SJSA1 (cell line): ENCODE measurements at places on chromosomes 5 and 9. TPM values are rescaled to one million over a fixed set of nuclear protein-coding genes. Genes with fewer than 3 reads are reported as not detected.

DNA sequence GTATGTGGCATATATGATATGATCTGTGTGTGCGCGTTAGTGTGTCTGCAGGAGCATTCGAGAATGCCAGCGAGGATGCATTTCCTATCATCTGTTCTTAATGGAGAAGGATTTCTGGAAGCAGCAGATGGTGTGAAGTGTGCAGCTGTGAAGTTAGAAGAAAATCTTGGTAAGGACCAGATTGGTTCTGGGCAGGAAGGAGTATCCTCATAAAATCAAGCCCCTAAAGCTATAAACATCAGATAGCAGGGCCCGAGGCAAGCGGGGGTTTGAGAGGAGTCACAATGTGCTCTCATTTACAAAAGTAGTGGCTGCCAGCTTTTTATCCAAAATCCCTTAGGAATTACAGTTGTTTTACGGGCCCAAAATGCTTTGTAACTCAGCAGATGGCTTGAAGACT, 40.0 kb downstream of the DAPK1 start:
- DNase-seq = no peak

The TOR4A gene
- total RNA-seq = 9.7 and 10.9 TPM in 2 replicates

- DNase-seq = no peak
Observed at GRCh38 chr9:104073770-104074133, 20.4 kb upstream of the SMC2 start.

DNA sequence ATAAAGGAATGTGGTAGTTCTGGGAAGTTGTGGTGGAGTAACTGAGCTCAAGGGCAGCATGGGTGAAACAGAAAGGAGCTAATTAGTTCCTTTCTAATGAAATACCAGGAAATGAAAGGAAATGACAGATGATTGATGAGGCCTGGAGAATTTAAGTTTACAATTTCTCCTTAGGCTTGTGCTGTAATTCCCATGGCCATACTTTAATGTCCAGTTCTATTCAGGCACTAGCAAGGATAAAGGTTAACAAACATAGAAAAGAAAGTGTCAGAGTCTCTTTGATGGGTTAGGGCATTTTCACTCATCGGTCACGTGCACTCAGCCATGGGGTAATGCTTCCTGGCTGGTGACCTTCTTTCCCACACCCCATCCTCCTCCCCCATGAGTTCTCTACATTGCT, 70.3 kb downstream of the CTSL start:
- no peak for DNase-seq

The SPATA31C1 gene
- total RNA-seq = not detected in 2 replicates

The ALDOB gene
- not detected in 2 replicates for total RNA-seq

- DNase-seq = no peak
Observed at GRCh38 chr9:83625178-83625577, 2.2 kb downstream of the IDNK start.

GRCh38 chr5:10320793-10321192, 13.1 kb upstream of the CMBL start:
- DNase-seq = no peak

DNA sequence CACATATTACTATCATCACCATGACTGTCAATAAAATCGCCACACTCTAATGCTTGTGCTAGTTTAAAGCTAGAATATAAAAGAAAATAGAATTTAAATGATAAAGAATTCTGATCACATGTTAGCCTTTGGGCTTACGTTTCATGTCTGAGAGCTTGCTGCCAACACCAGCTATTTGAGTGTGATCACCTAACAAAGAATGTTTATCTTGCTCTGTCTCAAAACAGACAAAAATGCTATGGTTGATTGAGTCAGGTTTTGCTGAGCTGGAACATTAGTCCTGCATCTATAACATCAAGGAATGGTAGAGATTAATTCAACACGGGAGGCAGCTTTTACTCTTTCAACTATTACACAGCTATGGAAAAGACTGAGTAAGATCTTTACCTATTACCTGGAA, 50.7 kb downstream of the MSX2 start:
- DNase-seq = no peak

DNA sequence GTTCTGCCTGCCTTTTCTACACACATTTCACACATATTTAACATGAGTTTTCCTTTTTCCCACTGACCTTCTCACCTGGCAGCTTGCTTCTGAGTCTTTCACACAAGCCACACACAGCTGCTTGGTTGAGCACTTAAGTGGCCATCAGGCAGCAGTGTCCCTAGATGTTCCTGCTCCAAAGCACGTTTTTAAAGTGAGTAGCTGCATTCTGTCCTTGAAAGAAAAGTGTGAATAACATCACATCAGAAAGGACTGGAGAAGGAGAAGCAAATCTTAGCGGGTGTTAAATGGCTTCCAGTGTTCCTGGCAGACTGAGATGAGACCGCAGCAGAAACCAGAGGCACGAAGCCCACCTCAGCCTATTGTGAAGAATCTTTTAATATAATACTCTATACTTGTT, 209.2 kb upstream of the IRX4 start:
- DNase-seq = no peak

- no peak for DNase-seq
Observed at GRCh38 chr5:135372654-135373381, 26.2 kb downstream of the MACROH2A1 start.

The FER gene
- 31.2 and 34.9 TPM in 2 replicates for total RNA-seq

DNA sequence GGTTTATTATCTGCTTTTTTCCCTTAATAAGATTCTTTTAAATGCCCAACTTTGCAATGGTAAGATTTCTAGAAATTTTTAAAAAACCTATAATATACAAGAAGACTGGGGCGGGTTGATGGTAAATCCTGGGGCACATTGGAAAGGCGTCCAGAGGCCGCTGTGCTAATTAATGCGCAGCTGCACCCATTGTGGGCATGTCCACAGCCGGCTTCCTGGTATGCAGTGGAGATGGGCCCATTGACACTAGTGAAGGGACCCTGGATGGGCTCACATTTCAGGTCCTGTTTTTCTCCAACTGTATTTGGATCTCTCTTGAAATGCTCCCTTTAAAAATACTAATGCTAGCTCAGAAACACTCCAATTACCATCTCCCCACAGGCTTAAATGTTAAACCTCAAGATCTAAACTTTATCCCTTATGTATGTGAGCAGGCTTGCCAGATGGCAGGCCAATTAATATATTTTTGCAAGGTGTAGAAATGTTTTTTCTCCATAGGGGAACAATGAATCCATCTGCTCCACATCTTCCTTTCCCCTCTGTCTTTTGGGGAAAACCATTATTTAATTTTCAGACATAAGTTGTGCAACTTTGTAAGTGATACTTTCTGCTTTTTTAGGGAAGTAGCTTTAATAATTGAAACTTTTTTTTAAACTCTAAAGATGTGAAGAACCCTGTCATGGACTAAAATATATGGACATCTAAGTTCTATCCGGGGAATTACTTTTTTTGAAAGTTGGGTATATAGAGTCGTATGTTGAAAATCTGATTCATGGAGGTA, 177.3 kb downstream of the CD180 start:
- DNase-seq = no peak

The TSPAN17 gene
- 50.9 and 52.5 TPM in 2 replicates for total RNA-seq

DNA sequence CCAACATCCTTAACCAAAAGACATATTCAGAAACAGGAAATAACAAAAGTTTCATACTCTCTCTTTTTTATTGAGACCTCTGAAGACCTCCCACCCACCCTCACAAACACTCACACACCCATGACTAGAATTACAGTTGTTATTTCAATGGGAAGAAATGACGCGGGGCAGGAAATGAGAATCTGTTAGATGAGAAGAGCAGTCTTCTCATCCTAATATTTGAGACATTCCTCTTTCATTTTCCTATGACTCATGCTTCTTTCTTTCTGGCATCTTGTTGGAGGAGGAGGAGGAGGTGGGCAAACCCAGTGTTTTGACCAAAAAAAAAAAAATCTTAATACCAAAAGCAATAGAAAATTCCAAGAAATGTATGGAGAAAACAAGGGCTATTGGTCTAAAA, 179.5 kb upstream of the TARS1 start:
- peak; percentile 55 for DNase-seq

The ADGRD2 gene
- total RNA-seq = not detected in 2 replicates

DNA sequence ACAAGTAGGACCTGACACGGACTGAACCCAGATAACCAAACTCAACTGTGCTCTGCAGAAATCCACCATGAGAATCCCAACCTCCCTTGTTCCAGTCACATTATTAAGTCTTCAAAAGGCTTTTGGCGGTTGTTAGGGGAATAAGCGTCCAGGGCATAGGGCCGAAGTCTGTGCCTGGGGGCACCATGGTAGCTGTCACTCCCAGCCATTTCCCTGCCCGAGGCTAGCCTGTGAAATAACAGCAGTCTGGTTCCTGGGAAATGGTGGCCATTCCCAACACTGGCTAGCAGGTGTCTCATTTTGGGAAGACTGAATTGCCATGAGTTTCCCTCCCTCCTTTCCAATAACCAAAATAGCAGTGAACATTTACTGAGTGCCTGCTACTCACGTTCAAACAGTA, 122.2 kb downstream of the CRB2 start:
- DNase-seq = no peak

The ADAMTS12 gene
- total RNA-seq = 3.9 and 9.1 TPM in 2 replicates

DNA sequence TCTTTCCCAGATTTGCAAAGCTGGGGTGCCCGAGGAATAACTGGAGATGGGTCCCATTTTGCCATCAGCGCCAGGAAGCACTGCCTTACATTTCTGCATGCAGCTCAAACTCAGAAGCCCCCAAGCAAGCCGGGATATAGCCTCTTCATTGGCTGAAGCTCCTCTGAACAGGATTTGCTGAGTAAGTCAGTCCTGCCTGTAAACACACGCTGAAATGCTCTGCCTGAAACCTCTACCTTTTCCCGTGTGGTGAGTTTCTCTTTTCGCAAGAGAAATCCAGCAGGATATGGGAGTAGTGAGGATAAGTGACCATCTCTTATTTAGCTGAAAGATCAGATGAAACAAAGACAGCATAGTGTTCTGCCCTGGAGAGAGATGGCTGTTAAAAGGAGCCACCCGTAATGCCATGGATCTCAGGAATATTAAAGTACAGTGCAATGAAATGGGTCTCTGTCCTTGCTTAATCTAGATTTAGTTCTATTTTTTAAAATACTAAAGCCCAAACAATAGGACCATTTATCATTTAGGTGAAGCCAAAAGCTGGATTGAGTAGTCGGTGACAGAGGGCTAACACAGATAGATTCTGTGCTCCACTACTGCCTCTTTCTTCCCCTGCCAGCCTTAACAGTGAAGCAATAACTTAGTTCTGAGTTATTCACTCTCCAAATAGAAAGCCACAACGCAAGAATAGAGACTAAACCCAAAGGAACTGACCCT, 177.5 kb upstream of the PPP2R2B start:
- DNase-seq = no peak

- no peak for DNase-seq
Observed at GRCh38 chr5:31137676-31138075, 55.8 kb upstream of the CDH6 start.

The TAF9 gene
- 114 and 118 TPM in 2 replicates for total RNA-seq

- DNase-seq = no peak
Observed at GRCh38 chr5:173324115-173325001, 3.9 kb downstream of the STC2 start.

GRCh38 chr5:98769210-98769958, 4.1 kb upstream of the RGMB start:
- peak; percentile 89 for DNase-seq

The LRRC19 gene
- not detected in 2 replicates for total RNA-seq

DNA sequence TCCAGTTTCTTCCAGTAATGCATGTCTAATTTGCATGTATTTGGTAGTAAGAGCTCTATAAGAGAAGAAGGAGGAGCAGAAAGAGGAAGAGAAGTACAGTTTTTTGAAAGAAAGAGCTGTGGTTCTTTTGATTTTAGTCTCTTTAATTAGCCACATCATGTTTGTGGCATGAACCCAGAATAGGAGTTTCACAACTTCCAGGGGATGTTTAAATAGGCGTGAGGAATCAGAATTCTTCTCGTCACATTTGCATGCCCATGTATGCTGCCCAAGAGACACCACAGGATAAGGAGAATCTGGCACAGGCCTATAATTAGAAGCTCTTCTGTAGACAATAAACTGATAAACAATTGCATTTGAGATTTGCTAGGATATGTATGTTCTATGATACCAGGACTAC, 78.7 kb downstream of the GAS1 start:
- no peak for DNase-seq

The MTMR12 gene
- 4.9 and 5.4 TPM in 2 replicates for total RNA-seq

The PCDHA5 gene
- not detected in 2 replicates for total RNA-seq

- no peak for DNase-seq
Observed at GRCh38 chr5:58598440-58598839, 15.6 kb downstream of the RAB3C start.

GRCh38 chr5:164370841-164371240, 865.4 kb downstream of the MAT2B start:
- no peak for DNase-seq

DNA sequence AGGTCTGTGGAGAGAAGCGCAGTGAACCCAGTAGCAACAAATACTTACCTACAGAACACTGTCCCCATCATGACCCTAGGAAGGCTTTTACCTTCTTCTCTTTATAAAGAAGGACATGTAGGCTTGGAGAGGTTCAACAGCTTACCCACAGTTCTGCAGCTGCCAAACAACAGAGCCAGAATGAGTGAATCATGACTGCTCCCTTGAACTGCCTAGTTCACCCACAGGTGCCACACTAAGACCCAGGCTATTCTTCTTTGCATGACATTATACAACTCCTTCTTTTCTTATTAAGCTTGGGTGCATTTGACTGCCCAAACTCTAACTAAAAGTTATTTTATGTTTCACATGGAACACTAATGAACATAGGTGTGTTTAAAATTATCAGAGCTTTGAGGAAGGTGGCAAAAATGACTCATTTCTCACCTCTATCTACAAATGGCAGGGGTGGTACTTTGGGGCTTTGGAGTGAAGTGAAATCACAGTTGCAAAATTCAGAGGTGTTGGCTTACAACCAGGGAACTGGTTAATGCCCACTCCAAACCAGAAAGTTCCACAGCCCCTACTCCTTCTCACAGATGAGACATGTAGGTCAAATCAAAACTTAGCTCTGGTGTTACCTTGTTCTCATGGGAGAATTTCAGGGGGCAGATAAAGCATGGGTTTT, 201.6 kb downstream of the SEMA6A start:
- DNase-seq = no peak

DNA sequence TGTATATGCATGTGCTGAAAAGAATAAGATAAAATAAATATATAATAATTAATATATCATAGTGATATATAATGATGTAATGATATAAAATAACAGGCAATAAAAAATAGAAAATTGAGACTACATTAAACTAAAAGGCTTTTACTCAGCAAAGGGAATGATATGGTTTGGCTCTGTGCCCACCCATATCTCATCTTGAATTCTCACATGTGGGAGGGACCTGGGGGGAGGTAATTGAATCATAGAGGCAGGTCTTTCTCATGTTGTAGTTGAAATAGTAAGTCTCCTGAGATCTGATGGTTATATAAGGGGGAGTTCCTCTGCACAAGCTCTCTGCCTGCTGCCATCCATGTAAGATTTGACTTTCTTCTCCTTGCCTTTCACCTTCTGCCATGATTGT, 1550.9 kb upstream of the CDH6 start:
- no peak for DNase-seq

GRCh38 chr9:27545471-27545870, 15.9 kb upstream of the MOB3B start:
- DNase-seq = no peak

GRCh38 chr5:17436350-17436749, 61.7 kb upstream of the TAF11L2 start:
- peak; percentile 54 for DNase-seq

The OGN gene
- not detected in 2 replicates for total RNA-seq
